HuH-7 (cell line): ENCODE measurements at places on chromosomes 12 and 14.

- no peak for DNase-seq
These were observed 1.3 kb upstream of the ANO2 start for GRCh38 chr12:5946388-5946787.

DNA sequence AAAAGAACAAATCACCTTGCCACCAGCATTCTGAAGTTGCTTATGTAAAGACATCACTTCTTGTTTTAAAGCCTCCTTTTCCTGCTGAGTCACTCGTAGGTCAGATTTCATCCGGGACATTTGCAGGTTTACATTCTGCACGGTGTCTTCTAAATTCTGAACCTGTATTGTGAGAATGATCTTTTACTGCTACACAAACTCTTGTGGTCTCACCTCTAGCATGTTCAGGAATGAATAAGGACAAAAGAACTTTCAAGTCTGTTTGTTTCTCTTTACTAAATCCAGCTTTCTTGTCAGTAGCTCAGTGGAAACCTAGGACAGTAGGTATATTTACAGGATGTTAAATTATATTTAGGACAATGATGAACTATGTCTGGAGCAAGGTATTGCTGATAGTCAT is 73.5 kb upstream of the SAV1 start:
- no peak for DNase-seq

DNA sequence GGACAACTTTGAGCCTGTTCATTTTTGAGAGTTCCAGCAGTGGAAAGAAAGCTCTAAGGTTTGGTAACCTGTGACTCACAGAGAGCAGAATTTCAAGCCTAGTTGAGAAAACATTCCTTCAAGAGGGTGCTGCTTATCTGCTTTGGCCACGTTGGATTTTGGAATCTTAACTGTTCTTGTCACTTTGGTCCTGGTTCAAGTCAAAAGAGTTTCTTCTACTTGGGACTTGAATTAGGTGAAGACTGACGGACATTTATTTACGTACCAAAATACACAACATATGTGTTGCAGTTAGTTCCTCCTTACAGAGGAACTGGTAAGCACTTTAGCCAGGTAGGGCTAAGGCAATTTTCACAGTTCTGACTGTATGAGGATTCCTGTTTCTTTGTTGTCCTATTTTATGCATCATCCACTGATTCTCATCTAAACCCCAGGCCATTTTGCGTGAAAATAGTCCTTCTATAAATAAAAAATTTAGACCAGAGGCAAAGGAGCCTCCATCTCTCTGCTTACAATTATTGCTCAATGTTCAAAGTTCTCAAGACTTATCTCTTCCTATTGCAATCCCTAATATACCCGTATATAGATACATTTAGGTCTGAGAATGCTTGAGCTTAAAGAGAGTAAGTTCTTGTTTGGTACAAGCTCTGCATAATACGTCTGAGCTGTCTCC is 580.9 kb downstream of the DIO2 start:
- DNase-seq = no peak

- no peak for DNase-seq
These were observed 1.8 kb upstream of the GLIPR1L2 start for GRCh38 chr12:75389061-75389460.

GRCh38 chr14:51951656-51952055 is 37.7 kb upstream of the RTRAF start:
- no peak for DNase-seq

- DNase-seq = no peak
These were observed 7.9 kb upstream of the CEP170B start for GRCh38 chr14:104856869-104857860.
